Activated CD8-positive, alpha-beta memory T cell treated with anti-CD3 and anti-CD28 coated beads, Interleukin-2, amount 50 U/mL, for 4 hours (primary cell): ENCODE measurements at places on chromosomes 12 and 14.

GRCh38 chr12:48716168-48716492, 377 bp downstream of the CCNT1 start:
- DNase-seq = no peak

GRCh38 chr12:132272711-132273110, 56.7 kb downstream of the GALNT9 start:
- no peak for DNase-seq

- no peak for DNase-seq
Observed at GRCh38 chr12:116187151-116187511, 90.4 kb downstream of the MED13L start.

DNA sequence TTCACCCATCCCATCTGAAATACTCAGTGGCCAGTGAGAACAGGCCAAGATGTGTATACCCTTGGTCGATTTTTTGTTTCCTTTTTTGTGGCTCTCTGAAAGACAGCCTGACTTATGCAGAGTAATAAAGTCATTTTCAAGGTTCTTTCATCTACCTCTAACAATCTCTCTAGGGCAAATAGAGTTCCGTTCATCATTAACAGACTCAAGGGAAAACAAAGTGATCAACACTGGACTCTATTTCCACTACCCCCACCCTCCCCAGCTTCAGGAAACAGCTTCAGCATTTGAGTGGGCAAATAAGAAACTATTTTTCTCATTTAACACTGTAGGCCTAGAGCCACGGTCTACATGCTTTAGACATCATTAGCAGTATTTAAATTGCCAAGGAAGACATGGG, 15.9 kb downstream of the PRKAB1 start:
- DNase-seq = no peak

- DNase-seq = no peak
Observed at GRCh38 chr12:85445060-85445938, 165.3 kb downstream of the ALX1 start.

- DNase-seq = no peak
Observed at GRCh38 chr12:81811061-81811777, 52.1 kb upstream of the PPFIA2 start.

DNA sequence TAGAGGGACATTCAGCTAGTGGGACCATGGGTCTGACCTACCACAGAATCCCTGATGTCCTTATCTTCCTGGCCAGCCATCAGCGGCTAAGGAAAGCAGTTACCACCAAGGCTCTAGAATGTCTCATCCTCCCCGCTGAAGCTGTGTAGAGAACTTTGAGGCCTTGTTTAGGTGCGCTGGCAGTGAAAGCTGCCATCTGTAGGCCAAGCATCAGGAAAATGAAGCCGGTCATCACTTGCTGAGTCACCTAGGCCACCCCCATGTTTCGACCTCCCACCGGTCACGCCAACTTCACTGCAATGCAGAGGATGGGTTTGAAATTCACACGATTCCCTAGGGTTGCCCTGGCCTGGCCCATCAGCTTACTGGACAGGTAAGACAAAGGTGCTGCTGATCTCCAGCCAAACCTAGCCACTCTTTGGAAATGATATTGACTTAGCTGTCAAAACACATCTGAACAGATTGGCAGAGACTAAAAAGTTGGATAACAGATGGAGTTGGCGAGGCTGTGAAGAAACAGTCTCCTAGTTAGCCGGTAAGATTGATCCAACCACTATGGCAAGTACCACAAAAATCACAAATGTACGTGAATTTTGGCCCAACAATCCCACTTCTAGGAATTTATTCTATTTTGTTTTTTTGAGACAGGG, 52.0 kb downstream of the NOS1 start:
- DNase-seq = no peak

DNA sequence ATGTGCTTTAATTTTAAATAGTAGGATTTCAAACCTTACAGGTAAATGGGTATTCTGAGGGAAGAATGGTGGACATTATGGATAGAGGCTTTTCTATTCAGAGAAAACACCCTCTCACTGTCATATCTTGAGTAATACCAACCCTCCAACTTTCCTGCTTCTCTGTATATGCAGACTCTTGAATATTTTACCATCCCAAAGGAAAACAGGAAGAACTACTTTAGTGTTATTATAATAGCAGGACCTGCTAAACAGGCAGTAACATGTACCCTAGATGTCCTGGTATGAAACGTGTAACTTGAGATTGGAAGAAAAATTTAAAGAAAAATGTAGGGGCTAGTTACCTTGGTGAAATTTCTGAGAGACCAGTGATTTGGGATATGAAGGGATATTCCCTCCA, 82.9 kb upstream of the TRHDE start:
- no peak for DNase-seq

DNA sequence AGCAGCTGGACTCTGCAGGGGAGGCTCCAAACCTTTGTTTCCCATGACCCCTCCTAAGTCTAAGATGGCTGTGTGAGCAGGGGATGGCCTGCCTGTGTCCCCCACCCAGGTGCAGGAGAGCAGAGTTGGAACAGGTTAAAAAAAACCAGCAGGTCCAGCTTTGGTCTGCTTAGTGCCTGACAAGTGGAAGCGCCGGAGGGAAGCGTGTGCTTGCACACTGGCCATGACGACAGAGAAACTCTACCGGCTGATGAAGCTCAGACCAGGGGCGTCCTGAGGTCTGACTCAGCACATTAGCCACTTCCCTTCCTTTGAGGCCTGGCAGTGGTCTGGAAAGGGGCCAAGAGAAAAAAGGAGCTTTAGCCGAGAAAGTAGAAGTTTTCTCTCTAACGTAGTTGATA, 280.1 kb downstream of the VRK1 start:
- DNase-seq = no peak

- DNase-seq = no peak
Observed at GRCh38 chr14:103593577-103593976, 30.8 kb downstream of the COA8 start.

- no peak for DNase-seq
Observed at GRCh38 chr14:50770586-50770985, 60.4 kb downstream of the NIN start.
